Left hindlimb (tissue), 1 donor: ENCODE measurements at places on chromosomes 7 and 10.

GRCh38 chr10:70510904-70511303 lies 32.3 kb downstream of the PALD1 start:
- DNase-seq = no peak

DNA sequence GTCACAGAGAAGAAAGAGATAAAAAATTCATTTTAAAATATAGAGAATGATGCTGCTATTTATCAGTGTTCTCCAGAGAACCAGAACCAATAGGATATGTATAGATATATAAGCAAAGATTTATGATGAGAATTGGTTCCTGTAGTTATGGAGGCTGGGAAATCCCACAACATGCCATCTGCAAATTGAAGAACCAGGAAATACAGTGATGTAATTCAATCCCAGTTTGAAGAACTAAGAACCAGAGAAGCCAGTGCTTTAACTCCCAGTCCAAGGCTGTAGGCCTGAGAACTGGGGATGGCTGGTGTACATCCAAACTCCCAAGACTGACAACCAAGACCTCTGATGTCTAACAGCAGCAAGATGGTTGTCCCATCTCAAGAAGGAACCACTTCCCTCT lies 192.9 kb upstream of the PLXDC2 start:
- DNase-seq = no peak

DNA sequence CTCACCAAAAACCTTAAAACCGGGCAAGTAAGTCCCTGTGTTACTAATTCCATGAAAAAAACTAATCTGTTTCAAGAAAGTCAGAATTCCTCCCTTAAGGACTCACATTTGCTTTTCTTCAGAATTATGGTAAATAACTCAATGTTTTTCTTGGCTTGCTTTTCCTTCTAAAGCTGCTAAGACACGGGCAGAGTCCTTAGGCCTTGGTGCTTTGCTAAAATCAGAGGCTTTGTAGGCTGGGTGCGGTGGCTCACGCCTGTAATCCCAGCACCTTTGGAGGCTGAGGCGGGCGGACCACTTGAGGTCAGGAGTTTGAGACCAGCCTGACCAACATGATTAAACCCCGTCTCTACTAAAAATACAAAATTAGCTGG lies 32.0 kb downstream of the GNA12 start:
- DNase-seq = no peak

GRCh38 chr10:107362306-107362705 lies 197.8 kb upstream of the SORCS1 start:
- DNase-seq = no peak

- DNase-seq = no peak
Observed at GRCh38 chr10:97116462-97117162, 69.1 kb downstream of the SLIT1 start.

GRCh38 chr10:46092524-46093081 lies 46.5 kb upstream of the MSMB start:
- DNase-seq = no peak

DNA sequence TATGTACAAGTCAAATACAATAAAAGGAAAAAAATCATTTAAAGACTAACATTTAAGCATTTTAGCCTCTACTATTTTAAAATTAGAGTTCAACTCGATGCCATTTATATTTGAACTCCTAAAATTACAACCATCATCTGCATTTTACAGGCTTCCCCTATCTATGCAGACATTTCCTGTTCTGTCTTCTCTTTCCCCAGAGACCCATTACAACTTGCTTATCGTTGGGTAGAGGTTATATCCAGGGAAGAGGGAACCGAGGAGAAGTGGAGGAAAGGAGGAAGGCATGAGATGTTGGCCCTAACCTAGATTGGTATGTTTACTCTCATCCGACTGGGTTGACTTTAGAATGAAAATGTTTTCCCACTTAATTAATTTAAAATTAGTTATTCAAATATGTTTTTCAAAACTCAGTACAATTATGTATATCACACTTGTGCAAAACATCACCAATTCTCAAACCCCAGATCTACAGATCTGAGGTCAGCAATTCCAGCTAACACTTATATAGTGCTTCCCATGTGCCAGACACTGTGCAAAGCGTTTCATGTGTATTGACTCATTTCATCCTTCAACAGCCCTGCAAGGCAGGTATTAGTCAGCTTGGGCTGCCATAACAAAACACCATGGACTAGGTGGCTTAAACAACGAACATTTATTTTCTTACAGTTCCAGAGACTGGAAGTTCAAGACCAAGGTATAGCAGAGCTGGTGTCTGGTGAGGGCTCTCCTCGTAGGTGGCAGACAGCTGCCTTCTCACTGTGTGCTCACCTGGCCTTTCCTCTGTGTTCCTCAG lies 27.3 kb upstream of the HERPUD2 start:
- DNase-seq = no peak

DNA sequence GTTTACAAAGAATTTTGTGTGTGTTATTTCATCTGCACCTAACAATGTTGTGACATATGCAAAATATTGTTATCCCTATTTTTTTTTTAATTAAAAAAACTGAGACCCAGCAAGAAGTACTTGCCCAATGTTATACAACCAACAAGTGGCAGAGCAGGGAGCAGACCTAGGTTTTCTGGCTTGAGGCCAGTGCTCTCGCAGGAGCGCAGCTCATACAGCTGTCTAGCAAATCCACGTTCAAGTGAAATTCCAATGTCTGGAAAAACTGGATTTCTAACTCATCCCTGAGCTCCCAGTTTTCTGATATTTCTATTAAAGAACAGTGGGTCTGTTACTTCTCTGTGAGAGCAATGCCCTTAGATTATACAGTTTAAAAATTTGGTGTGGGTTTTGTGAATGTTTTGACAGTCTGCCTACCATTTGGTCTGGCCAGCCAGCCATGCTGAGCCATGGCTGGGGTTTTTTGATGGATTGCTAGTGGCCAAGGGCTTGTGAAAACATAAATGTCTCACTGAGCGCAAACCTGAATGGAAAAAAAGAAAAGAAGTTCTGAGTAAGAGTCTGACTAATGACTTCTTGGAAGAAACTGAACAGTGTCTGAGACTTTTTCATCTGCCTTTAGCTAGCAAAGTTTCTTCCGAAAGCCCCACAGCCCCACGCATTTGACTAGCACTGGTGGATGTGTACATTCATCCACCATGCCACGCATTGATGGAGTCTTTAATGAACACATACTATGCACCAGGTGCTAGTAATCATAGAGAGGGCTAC lies 15.4 kb upstream of the PRF1 start:
- DNase-seq = no peak

GRCh38 chr10:43754569-43755260 lies 106.0 kb upstream of the ZNF32 start:
- DNase-seq = no peak

DNA sequence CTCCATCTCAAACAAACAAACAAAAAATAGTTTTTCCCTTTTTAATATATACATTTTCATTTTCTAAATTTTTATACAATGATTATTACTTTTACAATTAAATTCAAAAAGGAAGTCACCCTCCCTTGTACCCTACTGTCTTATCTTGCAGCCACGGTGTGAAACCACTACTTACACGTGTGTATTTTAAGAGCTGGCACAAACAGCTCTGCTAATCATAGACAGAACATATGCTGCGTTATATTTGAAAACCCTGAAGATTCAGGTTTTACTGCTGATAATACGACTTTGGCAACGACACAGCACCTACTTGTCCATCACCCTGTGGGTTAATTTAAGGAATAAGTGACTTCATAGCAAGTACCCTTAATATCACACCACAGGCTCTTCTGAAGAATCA lies 991 bp downstream of the ANKRD61 start:
- no peak for DNase-seq

- no peak for DNase-seq
Observed at GRCh38 chr7:69912846-69913245, 314.6 kb downstream of the AUTS2 start.

GRCh38 chr7:105296491-105296890 lies 92.2 kb downstream of the SRPK2 start:
- DNase-seq = no peak
